Stimulated activated CD4-positive, alpha-beta T cell treated with anti-CD3 and anti-CD28 coated beads, Interleukin-4, amount 100 ng/mL, for 24 hours (primary cell): ENCODE measurements at places on chromosomes 5 and 9.

- no peak for DNase-seq
Measured at GRCh38 chr9:84450029-84450428, 109.5 kb upstream of the SLC28A3 start.

DNA sequence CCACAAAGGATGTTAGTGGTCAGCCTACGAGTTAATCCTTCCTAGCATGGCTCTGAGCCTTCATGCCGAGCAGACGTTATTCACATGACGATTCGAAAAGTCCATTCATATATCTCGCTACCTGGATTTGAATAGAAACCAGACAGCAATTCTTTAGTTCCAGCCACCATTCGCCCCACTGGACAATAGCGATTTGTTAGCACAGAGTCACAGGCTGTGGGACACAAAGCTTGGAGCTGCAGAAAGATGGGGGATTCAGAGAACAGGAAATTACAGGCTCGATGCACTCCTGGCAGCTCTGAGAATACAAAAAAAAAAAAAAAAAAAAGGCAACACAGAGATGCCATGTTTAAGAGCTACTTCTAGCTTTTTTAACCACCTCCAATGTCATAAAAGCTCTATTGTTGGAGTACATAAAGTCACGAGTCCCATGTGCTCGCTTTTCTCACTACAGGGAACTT, 110.7 kb downstream of the NR6A1 start:
- DNase-seq = no peak

DNA sequence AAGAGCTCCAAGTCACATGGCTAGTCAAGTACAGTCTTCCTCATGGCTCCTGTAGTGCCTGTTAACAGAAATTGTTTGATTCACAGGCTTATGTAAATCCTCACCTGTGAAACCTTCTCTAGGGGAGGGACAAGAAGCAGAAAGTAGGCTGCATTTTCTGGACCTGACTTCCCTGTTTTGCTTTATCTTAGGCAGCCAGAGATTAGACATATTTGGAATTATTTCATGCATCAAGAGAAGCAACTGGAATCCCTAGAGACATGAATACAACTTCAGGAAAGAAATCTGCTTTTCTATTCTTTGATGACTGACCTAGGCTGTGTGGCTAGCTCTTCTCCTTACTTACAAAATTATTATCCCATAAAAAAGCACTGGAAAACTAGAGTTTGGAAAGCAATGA, 52.3 kb downstream of the CAST start:
- no peak for DNase-seq

DNA sequence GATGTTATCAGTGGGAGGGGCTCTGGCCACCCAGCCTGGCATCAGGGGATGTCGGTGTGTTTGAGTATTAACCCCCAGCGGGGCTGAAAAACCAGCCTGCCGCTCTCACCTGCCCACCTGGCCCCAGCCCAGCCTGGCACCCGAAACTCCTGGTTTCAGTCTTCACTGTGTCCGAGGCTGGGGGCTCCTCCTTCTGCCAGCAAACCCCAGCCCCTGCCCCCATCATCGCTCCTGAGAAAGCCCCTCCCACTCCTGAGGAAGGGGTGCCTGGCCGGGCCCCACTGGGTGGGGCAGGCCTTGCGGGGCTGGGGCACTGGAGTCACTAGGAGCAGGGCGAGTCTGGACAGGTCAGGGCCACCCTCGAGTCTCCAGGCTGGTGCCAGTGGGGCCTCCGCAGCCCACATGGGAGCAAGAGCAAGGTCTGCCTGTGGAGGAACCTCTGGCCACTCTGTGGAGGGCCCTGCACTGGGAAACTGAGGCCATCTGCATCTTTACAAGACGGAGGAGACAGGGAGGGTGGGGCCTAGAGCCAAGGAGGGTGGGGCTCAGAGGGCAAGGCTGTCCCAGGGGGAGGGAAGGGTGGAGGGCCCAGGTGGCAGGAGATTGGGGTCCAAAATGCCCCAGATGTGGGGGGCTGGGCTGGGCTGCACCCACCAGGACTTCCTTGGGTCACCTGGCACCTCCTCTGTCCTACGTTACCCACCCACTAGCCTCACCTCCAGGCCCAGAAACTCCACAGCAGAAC, 51.5 kb upstream of the NOTCH1 start:
- no peak for DNase-seq

- no peak for DNase-seq
Measured at GRCh38 chr9:132637801-132638200, 32.0 kb downstream of the DDX31 start.

GRCh38 chr9:136327304-136327974, at the start of gene GPSM1:
TSS of gene GPSM1 (plus strand) at chr9:136327539. CDS start at chr9:136327696, 157 bp downstream.
- peak; percentile 30 for DNase-seq

DNA sequence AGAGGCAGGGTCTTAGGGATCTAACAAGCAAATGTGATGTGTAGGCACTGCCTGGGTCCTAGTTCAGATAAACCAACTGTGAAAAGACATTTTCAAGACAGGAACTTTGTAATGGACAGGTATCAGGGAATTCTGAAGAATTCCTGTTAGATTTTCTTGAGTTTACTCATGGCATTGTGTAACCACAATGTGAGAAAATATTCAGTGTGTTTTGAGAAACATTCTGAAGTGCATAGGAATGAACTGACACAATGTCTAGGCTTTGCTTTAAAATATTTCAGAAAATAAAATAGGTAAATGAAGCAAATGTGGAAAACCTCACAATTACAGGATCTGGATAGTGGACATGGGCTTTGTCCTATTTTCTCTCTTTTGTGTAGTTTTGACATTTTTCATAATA, 15.2 kb upstream of the AFAP1L1 start:
- DNase-seq = no peak

- DNase-seq = no peak
Measured at GRCh38 chr9:97737429-97737828, 40.3 kb upstream of the XPA start.

DNA sequence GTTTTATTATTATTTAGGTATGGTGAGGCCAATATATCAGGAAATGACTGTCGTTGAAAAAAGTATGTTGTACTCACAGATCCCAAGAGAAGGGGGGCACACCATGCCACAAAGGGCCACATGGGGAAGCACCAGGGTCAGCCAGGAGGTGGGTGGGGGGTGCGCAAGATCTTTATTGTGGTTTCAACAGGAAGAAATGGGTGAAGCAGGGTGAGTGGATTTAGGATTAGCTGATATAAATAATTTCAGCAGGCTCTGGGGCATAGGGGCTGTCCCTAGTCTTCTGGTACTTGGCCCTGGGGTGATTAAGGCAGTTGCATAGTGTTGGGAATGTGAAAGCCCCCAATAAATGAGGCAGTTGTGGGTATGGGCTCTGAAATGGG, 8.6 kb downstream of the PDCD1LG2 start:
- DNase-seq = peak; percentile 19

DNA sequence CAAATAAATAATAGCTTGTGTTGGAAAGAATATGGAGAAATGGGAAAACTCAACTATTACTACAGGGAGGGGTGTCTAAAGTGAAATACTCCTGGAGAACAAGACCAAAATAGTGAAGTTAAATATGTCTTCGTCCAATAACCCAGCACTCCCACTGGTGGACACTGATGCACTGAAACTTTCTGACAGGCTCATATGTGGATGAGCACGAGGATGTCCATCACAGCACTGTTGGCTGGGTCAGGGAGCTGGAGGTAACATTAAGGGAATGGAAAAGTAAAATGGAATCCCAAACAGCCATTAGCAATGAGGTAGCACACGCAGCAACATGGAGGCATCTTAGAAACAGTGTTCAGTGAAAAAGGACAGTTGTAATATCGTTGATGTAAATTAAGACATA, 86.5 kb downstream of the LMNB1 start:
- DNase-seq = no peak

GRCh38 chr5:68140763-68141162, 74.8 kb upstream of the PIK3R1 start:
- no peak for DNase-seq

- DNase-seq = no peak
Measured at GRCh38 chr9:107229241-107229741, 53.8 kb upstream of the RAD23B start.

GRCh38 chr5:88509403-88509802, 240.8 kb upstream of the TMEM161B start:
- no peak for DNase-seq

DNA sequence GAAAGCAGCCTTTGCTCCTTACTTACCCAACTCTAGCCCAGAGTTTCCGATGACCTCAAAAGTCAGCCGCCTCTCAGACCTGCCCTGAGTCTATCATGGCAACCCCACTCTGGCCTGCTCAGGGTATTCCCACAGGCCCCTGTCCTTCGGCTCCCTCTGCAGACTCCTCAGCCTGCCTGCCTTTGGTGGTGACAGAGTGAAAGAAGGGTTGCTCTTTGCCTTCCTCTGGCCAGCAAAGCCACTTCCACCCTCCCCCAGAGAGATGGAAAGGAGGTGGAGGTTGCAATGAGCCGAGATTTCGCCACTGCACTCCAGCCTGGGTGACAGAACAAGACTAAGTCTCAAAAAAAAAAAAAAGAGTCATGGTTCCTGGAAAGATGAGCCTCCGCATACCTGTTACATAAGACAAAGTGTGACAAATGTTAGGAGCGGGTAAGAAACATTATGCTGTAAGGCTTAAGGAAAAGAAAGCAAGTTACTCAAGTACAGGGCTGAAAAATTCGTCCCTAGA, 2.3 kb upstream of the SMIM33 start:
- no peak for DNase-seq

DNA sequence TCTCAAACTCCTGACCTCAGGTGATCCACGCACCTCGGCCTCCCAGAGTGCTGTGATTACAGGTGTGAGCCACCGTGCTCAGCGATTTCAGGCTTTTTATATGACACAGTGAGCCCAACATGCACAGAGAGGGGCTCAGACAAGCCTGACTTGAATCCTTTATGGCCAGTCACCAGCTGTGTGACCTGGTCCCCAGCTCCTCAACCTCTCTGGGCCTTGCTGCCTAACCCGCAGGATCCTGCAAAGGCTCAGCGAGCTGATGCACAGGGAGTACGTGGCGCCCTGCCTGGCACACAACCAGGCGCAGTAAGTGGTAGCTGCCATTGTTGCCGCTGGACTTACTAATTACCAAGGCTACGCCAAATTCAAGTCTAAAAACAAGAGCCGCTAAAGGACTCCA, 16.6 kb upstream of the NCS1 start:
- no peak for DNase-seq

DNA sequence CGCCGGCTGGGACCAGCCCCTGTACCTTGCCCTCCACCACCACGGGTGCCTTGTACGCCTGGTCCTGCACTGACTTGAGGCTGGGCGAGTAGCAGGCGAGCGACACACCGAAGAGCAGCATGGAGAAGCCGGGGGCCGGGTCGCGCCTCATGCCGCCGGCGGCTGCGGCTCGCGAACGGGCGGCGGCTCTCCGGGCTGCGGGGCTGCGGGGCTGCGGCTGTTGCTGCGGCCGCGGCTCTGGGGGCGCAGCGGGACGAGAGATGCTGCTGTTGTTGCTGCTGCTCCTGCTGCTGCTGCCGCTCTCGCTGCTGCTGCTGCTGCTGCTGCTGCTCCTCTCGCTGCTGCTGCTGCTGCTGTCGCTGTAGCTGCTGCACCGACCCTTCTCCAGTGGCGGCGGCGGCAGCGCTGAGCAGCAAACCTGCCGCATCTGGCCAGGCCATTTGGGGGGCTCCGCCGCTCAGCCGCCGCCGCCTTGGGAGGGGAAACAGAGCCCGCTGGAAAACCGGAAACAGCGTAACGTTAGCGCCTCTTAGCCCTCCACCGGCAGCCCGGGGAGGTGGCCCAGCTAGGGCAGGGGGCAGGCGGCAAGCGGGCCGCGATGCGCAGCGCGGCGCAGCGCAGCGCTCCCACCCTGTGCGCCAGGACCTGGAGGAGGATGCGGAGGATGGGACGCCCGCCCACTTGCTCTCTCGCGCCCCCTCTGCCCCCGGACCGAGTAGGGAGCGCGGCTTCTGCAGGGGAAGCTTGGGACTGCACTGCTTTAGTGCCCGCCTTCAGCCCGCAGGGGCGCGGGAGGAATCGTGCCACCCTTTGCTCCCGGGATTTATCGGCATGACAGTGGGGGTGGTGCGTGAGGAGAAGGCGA, at the start of gene NRG2:
TSS of gene NRG2 (minus strand) at position 657 of the 865 bp plus-strand sequence.
- peak; percentile 33 for DNase-seq

- DNase-seq = no peak
Measured at GRCh38 chr5:39021413-39021812, 52.8 kb downstream of the RICTOR start.

DNA sequence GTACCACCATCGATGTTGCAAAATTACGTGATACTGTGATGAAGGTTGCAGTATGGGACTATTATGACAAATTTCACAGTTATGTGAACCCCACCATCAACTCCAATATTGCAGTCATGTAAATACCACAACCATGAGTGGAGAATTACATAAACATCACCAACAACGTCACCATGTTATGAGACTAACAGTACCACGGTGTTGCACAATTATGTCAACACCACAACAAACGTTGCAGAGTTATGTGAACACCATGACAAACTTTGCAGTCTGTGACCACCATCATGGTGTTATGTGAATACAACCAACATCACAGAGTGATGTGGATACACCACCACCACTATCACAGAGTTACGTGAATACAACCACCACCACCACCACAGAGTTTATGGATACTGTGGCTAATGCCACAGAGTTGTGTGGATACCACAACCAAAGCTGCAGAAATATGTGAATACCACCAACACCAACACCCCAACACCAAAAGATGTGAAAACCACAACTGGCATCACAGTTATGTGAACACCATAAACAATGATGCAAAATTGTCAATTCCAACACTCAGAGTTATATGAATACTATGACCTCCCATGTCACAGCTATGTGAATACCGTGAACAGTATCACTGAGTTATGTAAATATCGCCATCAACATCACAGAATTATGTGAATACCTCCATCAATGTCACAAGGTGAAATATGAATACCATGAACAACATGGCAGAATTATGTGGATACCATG, 62.4 kb downstream of the SHC3 start:
- no peak for DNase-seq
